ENCODE measurements at places on chromosomes 13 and 19.

GRCh38 chr19:49690079-49690655, 749 bp upstream of the CPT1C start:
- DNase-seq, result no peak

DNA sequence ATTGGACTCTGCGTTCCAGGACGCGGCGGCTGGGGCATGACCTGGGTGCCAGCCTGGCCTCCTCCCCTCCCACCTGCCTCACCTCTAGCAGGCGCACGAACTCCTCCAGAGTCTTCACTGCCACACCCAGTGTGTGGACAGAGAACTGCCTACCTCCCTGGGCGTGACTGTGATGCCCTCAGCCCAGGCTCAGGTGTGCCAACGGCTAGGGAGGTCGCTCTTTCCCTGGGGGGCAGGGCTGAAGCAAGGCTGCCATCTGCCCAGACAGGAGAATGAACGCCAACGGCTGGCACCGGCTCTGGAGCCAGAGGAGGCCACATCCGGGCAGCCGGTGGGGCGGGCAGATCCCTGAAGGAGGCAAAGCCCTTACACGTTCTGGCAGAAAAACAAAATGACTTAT, 11.3 kb downstream of the NANOS3 start:
- no peak for DNase-seq

DNA sequence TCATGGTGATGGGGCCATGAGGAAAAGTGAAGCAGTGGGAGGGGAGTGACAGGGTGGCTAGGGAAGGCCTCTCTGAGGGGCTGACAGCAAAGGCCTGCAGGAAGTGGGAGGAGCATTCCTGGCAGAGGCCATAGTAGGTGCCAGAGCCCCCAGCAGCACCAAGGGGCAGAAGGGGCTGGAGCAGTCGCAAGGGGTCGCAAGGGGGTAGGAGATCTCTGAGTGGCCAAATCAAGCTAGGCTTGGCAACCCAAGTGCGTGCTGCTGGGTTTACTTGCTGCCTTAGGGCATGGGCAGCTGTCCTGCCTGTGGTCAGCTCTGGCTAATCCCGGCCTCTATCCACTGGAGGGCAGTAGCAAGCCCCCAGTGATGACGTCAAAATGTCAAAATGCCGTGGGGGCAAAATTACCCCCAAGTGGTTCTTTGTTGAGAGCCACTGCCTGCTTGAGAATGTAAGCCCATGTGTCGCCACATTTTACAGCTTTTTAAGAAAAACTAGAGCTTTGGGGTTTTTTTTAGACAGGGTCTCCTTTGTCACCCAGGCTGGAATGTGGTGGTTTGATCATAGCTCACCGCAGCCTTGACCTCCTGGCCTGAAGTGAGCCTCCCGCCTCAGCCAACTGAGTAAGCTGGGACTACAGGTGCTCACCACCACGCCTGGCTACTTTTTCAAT, 11.8 kb downstream of the CCDC97 start:
- DNase-seq, result no peak

GRCh38 chr13:100361504-100361903, 227.1 kb downstream of the GGACT start:
- no peak for DNase-seq

- DNase-seq, result no peak
These were observed 17.0 kb downstream of the ALOX5AP start for GRCh38 chr13:30752201-30752797.

GRCh38 chr13:71618159-71618558, 248.8 kb downstream of the DACH1 start:
- DNase-seq, result no peak

DNA sequence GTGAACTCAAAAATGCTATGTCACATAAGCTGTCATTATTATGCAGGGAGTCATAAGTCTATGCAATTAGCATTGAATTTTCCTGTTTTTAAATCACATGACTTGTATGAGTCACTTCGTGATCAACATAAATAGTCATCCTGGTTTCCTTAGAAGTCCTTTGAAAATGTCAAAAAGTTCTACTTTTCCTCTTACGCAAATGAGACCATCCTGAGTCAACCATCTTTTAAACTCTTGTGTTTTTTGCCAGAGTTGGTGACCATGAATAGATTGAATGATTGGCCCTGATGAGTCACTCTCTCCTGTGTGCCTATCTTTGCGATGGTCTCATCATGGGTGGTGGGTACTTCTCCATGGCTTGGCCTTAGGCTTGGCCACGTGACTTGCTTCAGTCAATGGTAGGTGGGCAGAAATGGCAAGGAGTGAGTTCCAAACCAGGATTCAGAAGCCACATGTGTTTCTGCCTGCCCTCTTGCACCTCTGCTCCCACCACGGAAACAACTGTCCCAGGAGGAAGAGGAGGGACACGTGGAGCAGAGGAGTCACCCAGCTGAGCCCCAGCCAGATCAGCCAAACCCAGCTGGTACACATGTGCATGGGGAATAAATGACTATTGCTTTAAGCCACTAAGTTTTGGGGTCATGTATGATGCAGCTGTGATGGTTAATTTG, 123.5 kb upstream of the CACNA1A start:
- DNase-seq, result no peak

DNA sequence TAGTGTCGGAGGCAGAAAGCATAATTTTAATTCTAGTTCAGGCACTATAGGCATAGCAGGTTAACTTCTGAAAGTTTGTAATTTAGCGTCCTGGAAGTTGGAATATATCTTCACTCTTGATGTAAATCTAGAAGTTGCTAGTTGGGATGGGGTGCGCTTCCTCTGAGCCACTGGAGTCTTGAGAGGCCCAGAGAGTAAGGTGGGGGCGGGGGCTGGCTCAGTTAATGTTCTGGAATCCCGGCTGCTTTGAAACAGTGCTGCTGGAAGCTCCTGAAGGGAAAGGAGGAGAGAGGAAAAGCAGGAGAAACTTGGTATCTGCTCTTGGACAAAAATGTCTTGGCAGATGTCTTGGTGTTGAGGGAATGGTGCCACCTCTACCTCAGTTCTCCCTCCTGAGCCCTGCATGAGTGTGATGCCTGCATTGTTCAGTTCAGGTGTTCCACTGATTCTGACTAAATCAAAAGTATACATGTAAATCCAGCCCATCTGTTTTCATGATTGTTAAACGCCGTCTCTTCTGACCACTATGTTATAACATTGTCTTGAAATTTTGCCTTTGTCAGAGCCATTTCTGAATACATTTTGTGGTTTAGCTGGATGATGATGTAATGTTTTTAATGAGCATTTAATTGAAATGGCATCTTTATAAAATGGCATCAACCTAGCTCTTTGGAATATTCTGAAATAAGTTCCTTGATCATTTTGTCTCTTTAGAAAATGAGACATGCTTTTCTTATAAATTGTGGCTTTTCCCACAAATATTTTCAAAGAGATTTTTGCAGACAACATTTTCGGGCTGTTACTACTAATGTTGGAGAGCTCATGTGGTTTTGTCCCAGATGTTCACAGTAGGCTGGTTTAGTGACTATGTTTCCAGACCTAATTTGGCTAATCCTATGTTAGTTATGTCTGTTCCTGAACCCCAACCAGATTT, 202.7 kb downstream of the SHISA2 start:
- no peak for DNase-seq

DNA sequence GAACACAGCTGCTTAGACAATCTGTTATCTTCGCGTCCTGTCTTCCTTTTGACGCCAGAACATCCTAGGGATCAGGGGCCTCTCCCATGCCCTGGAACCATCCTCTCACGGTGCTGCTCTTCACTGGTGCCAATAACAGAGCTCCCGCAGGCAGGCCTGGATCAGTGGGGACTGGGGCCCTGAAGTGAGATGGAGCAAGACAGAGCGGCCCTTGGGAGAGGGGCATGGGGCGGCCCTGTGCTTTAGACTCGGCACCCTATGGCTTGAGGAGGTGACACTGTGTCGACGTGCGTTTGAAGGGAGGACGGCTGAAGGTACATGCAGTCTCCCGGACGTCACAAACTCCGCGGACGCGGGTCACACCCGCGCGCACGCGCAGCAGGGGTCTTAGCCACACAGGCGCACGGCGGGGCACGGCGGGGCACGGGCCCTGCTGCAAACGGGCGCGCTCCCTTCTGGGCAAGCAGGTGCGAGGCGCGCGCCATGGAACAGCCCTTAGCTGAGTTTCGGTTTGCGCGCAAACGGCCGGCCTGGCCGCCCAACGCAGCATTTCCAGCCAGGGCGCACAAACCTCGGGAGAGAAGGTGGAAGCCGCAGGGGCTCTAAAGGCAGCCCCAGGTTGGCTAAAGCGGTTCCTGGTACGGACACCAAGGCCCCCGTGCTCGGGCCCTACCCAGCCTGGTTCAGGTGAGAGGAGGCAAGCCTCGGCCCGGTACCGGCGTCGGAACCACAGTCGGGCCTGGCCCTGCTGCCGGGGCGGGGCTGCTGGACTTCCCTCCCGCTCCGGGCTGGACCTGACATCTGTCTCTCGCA, 16.5 kb upstream of the RNF17 start:
- DNase-seq, result peak; percentile 46

GRCh38 chr13:26895808-26896466, 135.4 kb upstream of the GPR12 start:
- no peak for DNase-seq

All from NCI-H510A (cell line).